Type B pancreatic cell (in vitro differentiated cells): ENCODE measurements at places on chromosomes 1 and 21.
A peak's percentile ranks its signal among the peaks of the same experiment; 100 is the strongest.

DNA sequence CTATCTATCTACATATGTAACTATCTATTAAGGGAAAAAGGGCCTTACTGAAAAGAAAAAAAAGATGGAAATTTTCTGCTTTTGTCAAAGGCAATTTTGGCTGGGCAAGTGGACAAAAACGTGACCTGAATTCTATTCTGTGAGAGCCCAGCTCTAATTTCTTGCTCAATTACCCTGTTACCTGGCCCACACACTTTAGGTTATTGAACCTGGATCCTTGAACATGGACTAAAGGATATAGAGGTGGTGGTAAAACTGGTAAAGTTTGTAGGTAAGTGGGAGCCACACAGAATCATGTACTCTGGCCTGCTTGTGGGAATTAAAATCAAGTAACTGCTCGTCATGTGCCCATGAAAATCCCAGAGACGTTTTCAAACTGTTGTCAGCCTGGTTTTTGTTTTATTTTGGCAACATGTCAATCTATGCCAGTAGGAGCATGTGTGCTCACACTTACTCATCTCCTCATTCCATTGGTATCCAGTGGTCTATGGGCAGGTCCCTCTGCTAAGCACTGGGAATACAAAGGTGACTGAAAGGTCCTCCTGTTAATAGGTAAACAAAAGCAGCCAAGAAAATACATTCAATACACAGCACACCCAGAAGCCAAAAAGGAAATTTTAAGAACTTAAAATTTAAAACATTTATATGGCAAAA, 113.7 kb upstream of the WARS2 start:
- H3K4me3 ChIP-seq: no peak overlapping the region
- H3K36me3 ChIP-seq: no peaks in the 10 kb centered on the region
- H3K4me1 ChIP-seq: peaks cover 6% of the 10 kb centered on the region
- H3K27ac ChIP-seq: no peak overlapping the region

GRCh38 chr21:30463713-30464112, 16.5 kb downstream of the KRTAP19-1 start:
- H3K4me1 ChIP-seq: peaks cover 11% of the 10 kb centered on the region
- DNase-seq: no peak
- H3K27ac ChIP-seq: no peak overlapping the region
- H3K36me3 ChIP-seq: peaks cover 3% of the 10 kb centered on the region
- no peaks in the 10 kb centered on the region for H3K27me3 ChIP-seq
- no peak overlapping the region for H3K4me3 ChIP-seq

GRCh38 chr1:119715542-119715941, 3.8 kb downstream of the PHGDH start:
- H3K27ac ChIP-seq: peak overlapping the region; percentile 71
- no peaks in the 10 kb centered on the region for H3K27me3 ChIP-seq
- H3K36me3 ChIP-seq: peaks cover 15% of the 10 kb centered on the region

DNA sequence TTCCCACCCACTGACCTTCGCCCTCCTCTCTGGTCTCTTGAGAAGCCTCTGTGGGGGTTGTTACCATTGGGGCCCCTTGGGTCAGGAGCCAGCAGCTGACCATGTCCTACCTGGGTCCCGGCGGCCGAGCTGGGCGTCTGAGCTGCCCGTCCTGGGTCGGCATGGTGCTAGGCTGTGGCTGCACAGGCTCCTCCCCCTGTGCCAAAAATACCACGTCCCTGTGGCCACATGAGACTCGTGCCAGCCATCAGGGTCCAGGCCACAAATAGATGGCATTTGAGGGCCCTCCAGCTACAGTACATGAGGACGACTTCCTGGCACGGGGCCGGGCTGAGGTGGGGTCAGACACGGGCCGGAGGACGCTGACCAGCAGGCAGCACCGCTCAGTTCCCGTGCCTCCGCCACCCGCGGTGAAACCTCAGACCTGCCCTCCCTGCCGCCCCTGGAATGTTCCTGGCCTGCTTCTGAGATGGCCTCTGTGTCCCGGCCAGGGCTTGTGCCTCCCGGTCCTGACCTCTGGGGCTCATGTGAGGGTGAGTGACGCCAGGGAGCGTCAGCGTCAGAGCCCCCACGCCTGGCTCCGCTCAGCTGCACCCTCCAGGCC, at the start of gene PERM1:
Gene PERM1, minus strand, starts transcription at position 139 of the 604 bp plus-strand sequence. CDS start 1,064 bp downstream, outside the sequence.
- no peak within 1 kb of the TSS for H3K27ac ChIP-seq
- peaks cover 33% of the 10 kb centered on the region for H3K27me3 ChIP-seq
- H3K36me3 ChIP-seq: no peaks in the 10 kb centered on the region
- no peaks in the 10 kb centered on the region for H3K4me1 ChIP-seq
- no peak for DNase-seq

DNA sequence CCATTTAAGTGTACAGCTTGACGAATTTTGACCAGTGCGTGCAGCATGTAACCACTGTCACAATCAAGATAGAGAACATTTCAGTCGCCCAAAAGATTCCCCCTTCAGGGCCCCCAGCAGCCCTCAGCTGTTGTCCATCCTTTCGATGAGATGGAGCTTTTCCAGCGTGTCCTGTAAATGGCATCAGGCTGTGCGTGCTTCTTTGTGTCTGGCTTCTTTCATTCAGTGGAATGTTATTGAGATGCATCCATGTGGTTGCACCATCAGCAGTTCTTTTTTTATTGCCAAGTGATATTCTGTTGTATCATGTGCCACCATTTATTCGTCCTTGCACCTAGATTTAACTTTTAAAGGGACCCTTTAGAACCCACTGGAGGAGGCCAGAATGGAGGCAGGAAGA, 21.9 kb downstream of the UBE2Q1 start:
- DNase-seq: no peak
- peaks cover 46% of the 10 kb centered on the region for H3K27me3 ChIP-seq
- peaks cover 10% of the 10 kb centered on the region for H3K4me1 ChIP-seq
- no peak overlapping the region for H3K4me3 ChIP-seq
- H3K36me3 ChIP-seq: no peaks in the 10 kb centered on the region

- no peak overlapping the region for H3K27ac ChIP-seq
- H3K4me3 ChIP-seq: no peak overlapping the region
- no peaks in the 10 kb centered on the region for H3K27me3 ChIP-seq
- H3K36me3 ChIP-seq: peaks cover 27% of the 10 kb centered on the region
These were observed 29.5 kb downstream of the LPGAT1 start for GRCh38 chr1:211800925-211801607.

- no peak overlapping the region for H3K27ac ChIP-seq
- no peaks in the 10 kb centered on the region for H3K36me3 ChIP-seq
- DNase-seq: no peak
- H3K27me3 ChIP-seq: peaks cover 5% of the 10 kb centered on the region
These were observed 254.0 kb downstream of the BRINP2 start for GRCh38 chr1:177424744-177425143.

- no peaks in the 10 kb centered on the region for H3K4me1 ChIP-seq
- no peak overlapping the region for H3K4me3 ChIP-seq
- DNase-seq: no peak
- no peaks in the 10 kb centered on the region for H3K27me3 ChIP-seq
- no peaks in the 10 kb centered on the region for H3K36me3 ChIP-seq
- H3K27ac ChIP-seq: no peak overlapping the region
These were observed 39.3 kb upstream of the LRRC7 start for GRCh38 chr1:69528376-69528775.

DNA sequence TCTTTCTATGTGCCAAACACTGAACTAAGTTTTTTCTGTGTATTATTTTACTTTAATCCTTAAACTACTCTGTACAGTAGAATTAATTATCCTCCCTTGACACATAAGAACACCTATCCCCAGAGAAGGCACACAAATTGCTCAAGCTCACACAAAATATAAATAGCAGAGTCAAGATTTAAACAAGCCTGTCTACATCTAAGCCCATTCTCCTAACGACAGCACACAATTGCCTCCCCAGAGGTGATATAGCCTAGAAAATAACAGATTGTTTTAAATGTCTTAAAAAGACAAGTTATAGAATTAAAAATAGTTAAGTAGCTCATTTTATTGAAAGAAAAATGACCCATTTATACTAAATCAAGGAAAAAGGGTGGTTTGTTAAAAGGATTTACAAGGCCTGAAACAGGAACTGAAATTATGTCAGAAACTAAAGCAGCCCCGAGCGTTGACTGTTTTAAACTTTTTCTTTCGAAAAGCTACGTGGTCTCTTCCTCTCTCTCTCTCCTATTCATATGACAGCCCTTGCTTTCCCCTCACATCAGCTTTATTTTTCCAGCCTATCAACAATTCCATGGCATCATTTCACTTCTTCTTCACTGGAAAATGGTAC, 30.5 kb downstream of the TNFSF18 start:
- no peaks in the 10 kb centered on the region for H3K4me1 ChIP-seq
- no peak overlapping the region for H3K4me3 ChIP-seq
- no peaks in the 10 kb centered on the region for H3K27me3 ChIP-seq
- no peak for DNase-seq

- peaks cover 24% of the 10 kb centered on the region for H3K27me3 ChIP-seq
- no peak overlapping the region for H3K27ac ChIP-seq
- no peaks in the 10 kb centered on the region for H3K4me1 ChIP-seq
- no peak for DNase-seq
- H3K4me3 ChIP-seq: no peak overlapping the region
These were observed 594.6 kb downstream of the PTPRU start for GRCh38 chr1:29830916-29831315.
